ENCODE measurements at places on chromosomes 5 and 9. TPM values are rescaled to one million over a fixed set of nuclear protein-coding genes. Genes with fewer than 3 reads are reported as not detected.

GRCh38 chr9:127170652-127171051 lies 48.2 kb upstream of the ANGPTL2 start:
- no peak for DNase-seq

DNA sequence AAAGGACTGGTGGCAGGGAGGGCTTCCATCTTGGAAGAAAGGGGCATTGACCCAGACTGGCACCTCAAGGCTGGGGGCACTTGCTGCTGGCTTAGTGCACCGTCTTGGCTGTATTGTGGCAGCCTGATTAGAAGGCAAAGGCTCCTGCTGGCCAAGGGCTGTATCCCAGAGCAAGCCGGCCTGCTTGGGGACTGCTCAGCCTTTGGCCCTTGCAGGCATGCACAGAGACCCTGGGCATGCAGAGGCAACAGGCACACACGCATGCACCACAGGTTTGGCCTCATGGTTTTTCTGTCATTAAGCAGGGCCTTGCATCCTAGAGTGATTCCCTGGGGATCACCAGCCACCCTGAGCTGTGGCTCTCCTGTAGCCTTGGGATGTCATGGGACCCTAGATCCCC lies 29.0 kb downstream of the PITX1 start:
- DNase-seq = no peak

DNA sequence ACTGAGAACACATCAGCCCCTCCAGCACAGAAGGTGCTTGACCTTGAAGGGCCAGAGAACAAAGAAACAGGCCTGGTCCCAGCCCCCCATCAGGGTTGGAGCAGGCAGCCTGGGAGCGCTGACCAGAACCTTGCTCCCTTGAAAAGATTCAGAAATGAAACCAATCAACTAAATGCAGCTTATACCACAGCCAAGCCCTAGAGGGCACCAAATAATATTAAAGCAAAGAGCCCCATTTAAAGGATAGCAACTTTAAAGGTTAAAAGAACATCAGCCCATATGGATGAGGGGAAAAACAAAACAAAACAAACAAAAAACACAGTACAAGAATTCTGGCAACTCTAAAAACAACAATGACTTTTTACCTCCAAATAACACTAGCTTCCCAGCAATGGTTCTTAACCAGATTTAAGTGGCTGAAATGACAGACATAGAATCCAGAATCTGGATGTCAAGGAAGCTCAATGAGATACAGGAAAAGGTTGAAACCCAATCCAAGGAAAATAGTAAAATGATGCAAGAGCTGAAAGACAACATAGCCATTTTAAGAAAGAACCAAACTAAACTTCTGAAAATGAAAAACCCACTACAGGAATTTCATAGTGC lies 471.9 kb downstream of the MTRR start:
- no peak for DNase-seq

MARVELD2 gene
- 0.88 TPM for polyA plus RNA-seq

BTNL3 gene
- not detected for polyA plus RNA-seq

DNA sequence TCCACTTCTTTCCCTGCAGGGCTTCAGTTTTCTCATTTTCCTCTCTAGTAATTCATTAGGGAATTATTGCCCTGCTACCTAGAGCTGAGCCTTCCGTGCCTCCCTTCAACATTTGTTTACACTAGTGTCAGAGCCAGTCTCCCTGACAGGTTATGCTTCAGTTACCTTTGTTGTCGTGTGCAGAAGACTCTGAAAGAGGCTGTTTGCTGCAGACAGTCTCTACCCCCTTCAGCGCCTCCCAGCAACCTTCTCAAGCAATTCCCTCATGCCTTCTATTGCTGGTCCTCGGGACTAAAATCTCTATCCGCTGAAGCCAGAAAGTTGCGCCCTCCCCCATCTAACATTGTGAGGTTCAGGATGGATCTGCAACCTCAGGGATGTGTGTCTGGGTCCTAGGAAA lies 12.8 kb downstream of the RALGPS1 start:
- DNase-seq = no peak

OTP gene
- not detected for polyA plus RNA-seq

- no peak for DNase-seq
Observed at GRCh38 chr5:64206653-64207052, 41.0 kb downstream of the RNF180 start.

DNA sequence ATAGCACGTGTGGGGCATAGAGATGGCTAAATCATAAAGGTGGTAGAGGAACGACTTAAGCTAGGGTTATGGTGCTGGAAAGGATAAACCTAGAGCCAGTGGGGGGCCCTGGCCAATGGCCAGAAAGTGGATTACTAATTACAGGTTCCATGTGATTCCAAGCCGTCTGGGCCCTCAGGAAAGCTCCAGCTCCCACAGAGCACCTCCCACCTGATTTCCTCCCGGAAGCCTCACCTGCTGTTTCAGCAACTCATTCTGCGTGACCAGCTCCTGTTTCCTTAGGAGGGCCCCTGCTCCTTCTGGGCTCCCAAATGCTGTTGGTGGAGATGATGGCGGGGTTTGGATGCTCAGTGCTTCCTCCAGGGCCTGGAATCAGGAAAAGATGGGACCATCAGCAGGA lies 16.2 kb downstream of the GPX3 start:
- DNase-seq = no peak

DNA sequence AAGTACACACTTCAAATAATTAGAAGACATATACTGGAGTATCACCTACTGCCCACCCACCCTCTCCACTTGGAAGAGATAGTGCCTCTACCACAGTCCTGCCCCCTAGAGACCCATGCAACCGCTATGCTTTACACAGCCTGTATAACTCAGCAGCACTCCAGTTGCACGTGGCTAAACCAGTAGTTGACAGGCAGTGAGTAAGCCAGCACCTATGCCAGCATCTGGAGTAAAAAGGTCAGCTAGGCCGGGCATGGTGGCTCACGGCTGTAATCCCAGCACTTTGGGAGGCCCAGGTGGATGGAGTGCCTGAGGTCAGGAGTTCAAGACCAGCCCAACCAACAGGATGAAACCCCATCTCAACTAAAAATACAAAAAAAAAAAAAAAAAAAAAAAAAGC lies 356.4 kb downstream of the NR2F1-AS1 start:
- no peak for DNase-seq

GRCh38 chr5:150192462-150192861 lies 2.6 kb downstream of the SLC6A7 start:
- DNase-seq = no peak

FOXI1 gene
- polyA plus RNA-seq = not detected

DNA sequence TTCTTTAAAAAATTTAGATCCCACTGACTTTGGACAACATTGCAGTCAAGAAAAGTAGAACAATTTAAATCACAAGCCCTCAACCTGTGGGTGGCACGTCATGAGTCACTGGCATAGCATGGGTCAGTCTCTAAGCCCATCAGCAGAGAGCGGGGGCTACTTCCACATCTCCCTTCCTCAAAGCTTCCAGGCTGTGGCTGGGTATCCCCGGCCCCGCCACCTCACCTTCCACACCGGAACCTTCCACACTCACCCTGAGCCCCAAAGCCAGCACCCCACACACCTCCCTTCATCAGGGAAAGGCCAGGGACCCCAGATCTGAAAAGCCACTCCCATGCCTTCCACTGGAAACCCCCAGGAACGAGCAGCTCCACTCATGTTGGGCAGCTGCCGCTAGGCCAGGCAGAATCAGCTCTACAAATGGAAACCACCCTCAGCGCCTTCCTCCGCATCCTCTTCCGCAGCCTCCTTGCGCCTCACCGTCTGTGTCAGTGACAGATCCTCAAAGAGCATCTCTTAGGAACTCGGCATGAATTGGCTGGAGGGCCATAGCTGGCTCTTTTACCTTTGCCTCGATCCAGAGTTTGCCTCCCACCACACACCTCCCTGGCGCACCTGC lies 156.5 kb downstream of the ERCC6L2 start:
- no peak for DNase-seq

- no peak for DNase-seq
Observed at GRCh38 chr5:150503386-150503785, 4.5 kb upstream of the NDST1 start.

GRCh38 chr9:103755441-103755840 lies 338.7 kb upstream of the SMC2 start:
- no peak for DNase-seq

GRCh38 chr5:2740051-2740875 lies 11.2 kb downstream of the IRX2 start:
- no peak for DNase-seq

DNA sequence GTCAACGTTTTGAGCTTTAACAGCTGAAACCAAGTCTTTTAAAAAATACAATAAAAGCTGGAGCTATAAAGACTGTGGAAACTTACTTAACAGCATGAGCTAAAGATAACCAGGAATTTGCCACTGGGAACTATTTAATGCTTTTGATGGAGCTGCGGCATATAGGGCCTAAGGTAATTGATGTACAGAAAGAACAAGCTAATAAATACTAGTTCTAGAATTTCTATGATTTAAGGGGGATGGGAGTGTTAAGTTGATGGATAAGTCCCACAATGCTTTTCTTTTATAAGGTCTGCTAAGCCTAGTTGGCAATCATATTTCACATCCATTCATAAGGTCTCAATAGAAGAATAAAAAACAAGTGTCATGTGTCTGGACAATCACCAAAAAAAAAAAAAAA lies 334.0 kb upstream of the DMAC1 start:
- DNase-seq = no peak

DNA sequence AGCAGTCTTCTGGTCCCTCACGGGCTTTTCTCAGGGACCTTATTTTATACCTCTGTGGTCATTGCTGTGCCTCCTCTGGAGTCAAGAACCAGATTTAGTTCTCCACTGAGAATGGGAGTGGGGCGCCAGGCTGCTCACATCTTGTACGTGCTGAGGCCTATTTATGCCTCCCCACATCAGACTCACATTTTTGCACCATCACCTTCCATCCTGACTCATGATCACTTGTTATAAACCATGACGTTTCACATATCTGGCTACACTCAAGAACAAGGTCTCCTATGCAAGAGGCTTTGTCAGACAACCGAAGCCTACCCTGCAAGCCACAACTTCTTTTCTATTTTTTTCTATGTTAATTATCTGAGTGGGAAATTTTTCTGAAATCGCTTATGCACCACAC lies 10.7 kb downstream of the PRUNE2 start:
- no peak for DNase-seq

DNA sequence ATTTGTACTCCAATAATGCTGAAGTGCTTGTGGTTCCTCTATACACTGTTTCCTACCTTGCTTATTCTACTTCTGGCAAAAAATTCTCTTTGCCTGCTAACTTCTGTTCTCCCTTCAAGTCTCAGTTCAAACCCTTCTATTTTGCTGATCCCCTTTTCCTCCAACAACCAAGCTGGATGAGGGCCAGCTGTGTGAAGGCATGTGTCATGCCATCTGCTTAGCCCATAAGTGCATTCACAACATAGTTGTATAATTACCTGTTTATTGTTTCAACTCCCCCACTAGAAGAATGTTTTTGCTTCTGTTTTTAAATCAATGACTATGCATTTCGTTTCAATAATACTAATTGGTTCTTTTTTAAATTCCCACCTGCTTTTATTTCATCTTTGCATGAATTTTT lies 1951.4 kb upstream of the WWC1 start:
- DNase-seq = no peak

DNA sequence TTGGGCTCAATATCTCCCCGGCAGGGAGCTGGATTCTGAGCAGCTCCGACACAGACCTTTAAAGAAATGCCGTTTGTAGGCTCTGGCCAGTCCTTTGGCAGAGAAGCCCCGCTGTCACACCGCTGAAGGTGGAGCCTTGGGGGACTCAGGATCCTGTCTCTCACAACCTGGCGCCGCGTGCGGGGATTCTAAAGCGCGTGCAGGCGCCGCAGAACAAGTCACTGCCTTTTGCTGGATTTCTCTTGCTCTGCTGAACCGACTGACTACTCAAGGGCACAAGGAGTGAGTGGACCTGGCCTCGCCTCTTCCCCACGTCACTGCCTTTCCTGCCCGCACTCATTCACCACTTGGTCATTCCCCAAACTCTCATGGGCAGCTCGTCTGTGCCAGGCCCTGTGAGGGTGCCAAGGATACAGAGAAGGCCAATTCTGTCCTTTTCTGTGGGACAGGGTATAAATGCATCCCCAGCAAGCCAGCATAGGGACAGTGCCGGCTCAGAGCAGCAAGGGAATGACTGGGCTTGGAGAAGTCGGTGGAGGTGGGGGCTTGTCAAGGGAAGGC lies 69.3 kb downstream of the CRB2 start:
- no peak for DNase-seq

SLC28A3 gene
- 0.42 TPM for polyA plus RNA-seq

ALG2 gene
- 47.6 TPM for polyA plus RNA-seq

- DNase-seq = no peak
Observed at GRCh38 chr9:111474385-111474784, 9.8 kb downstream of the ECPAS start.

Data from BJ (cell line).